ENCODE measurements at places on chromosomes 4 and X. TPM values are rescaled to one million over a fixed set of nuclear protein-coding genes. Genes with fewer than 3 reads are reported as not detected.

RP2 gene
- total RNA-seq, result 3.8 TPM

ZDHHC15 gene
- total RNA-seq, result 3.1 TPM

NDST3 gene
- total RNA-seq, result not detected

FHL1 gene
- 1,876 TPM for total RNA-seq

GAB3 gene
- total RNA-seq, result 12.1 TPM

BMX gene
- 1.4 TPM for total RNA-seq

ABCD1 gene
- 16.4 TPM for total RNA-seq

XAGE2 gene
- total RNA-seq, result not detected

DNA sequence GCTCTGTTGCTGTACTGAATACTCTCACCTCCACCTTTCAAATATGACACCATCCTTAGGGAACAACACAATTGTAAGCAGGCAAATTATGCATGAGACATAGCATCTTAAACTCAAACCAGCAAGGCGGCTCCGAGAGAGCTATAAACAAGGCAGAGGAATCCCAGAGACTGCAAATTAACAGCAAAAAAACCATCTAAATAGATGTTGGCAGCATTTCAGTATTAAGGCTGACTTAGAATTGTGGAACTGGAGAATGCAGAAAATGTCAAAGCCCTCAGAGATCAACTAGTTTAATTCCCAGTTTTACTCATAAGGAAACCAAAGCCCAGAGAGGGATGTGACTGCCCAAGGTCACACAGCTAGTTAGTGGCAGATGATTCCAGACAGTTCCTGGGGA lies 37.2 kb upstream of the SPANXC start:
- no peak for DNase-seq

GRCh38 chrX:65920620-65921019 lies 119.3 kb downstream of the VSIG4 start:
- DNase-seq, result no peak

- DNase-seq, result no peak
Observed at GRCh38 chr4:81255524-81255923, 40.5 kb upstream of the PRKG2 start.

GRCh38 chr4:99763635-99764101 lies 53.0 kb upstream of the DAPP1 start:
- DNase-seq, result no peak

DNA sequence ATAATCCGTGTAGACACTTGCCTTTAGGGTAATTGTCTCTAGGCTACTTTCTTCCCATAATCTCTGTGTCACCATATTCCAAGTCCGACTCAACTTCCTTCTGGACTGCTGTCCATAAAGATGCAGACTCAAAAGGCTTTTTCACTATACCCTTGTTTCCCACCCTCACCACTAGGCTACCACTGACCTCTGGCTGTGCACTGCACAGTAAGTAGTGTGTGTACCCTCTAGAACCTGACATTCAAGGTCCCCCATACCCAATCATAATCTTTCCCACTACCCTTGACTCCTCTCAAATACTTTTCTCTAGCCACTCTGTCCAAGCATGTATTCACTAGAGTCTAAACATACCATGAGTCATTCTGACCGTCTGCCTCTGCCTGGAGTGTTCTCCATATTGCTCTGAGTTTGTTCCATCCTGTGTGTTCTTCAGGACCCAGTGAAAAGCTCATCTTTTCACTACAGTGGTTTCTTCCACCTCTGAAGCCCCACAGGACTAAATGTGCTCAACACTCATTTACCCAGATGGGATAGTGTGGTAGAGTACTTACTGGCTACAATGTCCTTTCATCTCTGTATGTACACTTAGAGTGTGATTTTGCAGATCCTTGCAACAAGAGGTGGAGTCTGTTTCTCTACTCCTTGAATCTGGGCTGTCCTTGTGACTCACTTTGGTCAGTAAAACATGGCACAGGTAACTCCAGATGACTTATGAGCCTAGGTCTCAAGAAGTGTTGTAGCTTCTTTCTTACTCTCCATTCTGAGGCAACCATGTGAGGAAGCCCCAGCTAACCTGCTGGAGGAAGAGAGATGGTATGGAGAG lies 17.4 kb downstream of the JADE3 start:
- no peak for DNase-seq

DNA sequence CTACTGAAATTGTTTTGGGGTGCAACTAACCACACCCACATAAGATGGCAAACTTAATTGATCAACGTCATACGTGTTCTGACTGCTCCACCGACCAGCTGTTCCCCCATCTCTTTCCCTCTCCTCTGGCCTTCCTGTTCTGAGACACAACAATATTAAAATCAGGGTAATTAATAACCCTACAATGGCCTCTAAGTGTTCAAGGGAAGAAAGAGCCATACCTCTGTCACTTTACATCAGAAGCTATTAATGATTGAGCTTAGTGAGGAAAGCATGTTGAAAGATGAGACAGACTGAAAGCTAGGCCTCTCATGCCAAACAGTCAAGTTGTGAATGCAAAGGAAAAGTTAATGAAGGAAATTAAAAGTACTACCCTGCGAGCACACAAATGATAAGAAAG lies 173.9 kb upstream of the FTHL17 start:
- no peak for DNase-seq

DNA sequence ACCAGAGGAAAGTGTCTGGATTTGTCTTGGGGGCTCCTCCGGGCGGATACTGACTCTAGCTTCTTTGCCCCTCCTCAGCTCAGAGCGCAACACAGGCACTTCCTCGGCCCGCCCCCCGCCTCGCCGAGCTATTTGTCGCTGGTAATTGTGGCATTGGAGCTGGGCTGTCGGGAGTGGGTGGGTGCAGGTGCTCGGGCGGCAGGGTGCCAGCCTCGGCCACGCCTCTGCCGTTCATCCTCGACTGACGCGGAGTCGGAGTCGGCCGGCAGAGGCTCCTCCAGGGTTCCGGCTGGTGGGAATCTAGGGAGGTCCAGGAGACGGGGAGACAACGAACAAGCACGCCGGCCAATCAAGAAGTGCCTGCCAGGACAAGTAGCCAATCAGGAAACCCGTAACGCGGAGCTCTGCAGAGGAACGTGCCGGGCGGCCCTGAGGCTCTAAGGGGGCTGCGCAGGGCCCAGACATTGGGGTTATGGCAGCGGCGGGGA lies 3.9 kb upstream of the SYN1 start:
- peak; percentile 69 for DNase-seq

GRCh38 chrX:115233497-115234455 lies at the start of gene LRCH2:
Gene LRCH2, minus strand, starts transcription at chrX:115234096. Its CDS starts 55 bp downstream, at chrX:115234041.
- peak; percentile 57 for DNase-seq

GRCh38 chrX:135112096-135112729 lies 8.1 kb downstream of the ETDB start:
- no peak for DNase-seq

DNA sequence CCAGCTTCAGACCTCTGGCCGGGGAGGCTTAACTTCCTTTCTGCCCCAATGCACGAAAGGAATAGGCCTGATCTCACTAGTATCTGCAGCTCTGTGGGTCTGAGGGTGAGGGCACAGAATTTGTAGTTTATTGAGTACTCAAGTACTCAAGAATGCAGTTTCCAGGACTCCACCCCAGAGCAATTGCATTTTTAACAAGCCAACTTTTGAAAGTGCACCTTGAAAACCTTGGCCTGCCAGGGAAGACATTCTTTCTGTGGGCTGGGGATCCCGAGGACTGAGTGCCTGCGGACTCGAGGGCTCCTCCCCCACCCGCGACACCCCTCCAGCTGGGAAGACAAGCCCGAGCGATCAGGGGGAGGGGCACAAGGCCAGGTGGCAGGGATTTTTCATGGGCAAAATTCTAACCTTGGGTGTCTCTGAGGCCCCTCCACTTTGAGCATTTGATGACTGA lies 22.4 kb downstream of the RS1 start:
- no peak for DNase-seq

DNA sequence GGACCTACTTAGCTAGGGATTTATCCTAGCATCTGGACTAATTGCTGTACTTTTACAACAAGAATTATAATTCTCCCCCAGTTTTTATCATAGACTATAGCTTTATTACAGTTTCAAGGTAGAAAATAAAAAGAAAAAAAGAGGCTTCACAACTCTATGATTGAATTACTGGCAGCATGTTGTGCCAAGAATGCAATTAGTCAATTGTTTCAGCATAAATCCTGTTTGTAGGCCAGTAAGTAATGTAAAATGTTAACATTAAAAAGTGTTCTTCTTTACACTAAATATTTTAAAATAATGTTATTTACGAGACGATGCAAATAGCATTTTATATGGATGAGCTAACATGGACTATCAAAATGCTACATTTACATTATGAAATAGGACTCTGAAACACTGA lies 228.4 kb downstream of the MAPK10 start:
- no peak for DNase-seq

DNA sequence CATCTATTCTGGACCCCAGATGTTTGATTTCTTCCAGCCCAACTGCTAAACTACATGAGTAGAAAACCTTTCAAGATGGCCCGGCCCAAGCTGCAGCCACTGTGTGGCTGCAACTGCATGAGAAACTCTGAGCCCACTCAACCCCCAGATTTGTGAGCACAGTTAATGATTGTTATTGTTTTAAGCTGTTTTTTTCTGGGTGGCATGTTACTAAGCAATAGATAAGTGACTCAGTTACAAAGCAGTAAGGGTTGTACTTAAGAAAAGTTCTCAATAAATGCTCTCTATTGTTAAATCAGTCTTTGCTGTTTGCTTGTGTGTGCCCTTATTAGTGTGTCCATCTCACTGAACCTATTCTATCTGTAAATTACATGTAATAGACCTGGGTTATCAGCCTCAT lies 51.8 kb downstream of the GC start:
- no peak for DNase-seq
